ENCODE measurements at places on chromosomes 7 and 10. TPM values are rescaled to one million over a fixed set of nuclear protein-coding genes. Genes with fewer than 3 reads are reported as not detected.

RTKN2 gene
- total RNA-seq, result 21.3 TPM

ZNF503 gene
- total RNA-seq, result 10.4 TPM

IQCE gene
- total RNA-seq, result 44.8 TPM

SCIN gene
- 5.6 TPM for total RNA-seq

PIK3AP1 gene
- 2.6 TPM for total RNA-seq

SNCG gene
- total RNA-seq, result 5.2 TPM

WIPF3 gene
- 2.0 TPM for total RNA-seq

PNLIPRP2 gene
- total RNA-seq, result 0.72 TPM

SLC29A4 gene
- 38.9 TPM for total RNA-seq

COL28A1 gene
- not detected for total RNA-seq

TET1 gene
- total RNA-seq, result 2.3 TPM

ACTL6B gene
- not detected for total RNA-seq

FAS gene
- total RNA-seq, result 8.1 TPM

SPDYE16 gene
- total RNA-seq, result not detected

GRB10 gene
- 38.3 TPM for total RNA-seq

GIMAP6 gene
- 0.23 TPM for total RNA-seq

SPDYE6 gene
- total RNA-seq, result not detected

CPEB3 gene
- 2.4 TPM for total RNA-seq

ASZ1 gene
- not detected for total RNA-seq

NEUROD6 gene
- total RNA-seq, result not detected

Measured in Panc1 (cell line).